ENCODE measurements at places on chromosomes 1 and 21.

DNA sequence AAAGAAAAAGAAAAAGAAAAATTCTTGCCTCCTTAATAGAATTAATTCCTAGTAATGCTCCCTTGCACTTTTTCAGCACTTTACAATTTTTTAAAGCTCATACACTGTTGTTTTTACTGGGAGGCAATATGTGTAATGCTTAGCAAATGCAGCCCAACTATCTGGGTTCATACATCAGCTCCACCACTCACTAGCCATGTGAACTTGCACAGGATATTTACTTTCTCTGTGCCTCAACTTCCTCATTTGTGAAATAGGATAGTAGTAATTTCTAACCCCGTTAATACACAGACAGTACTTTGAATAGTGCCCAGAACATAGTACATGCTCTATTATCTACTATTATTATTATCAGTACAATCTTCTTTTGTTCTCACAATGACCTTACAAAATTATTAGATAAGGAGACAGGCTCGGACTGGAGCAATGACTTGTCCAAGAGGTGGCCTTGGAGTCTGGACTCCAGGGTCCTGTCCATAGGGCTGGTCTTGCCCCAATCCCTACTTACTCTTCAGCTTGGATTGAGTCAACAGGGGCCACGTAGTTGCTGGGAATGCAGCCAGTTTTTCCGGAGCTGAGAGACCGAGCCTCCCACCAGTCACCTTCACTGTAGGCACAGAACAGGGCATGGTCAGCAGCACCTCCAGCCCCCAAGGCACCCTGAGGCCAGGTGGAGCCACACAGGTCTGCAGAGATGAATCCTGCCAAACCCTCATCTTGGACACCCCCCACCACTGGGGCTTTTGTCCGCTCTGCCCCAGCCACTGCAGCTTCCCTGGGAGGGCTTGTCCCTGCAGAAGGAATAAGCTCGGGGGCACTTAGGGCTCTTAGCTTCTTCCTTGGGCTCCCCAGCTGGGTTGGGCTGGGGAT lies 13.7 kb downstream of the FGR start:
- DNase-seq: no peak
- H3K4me3 ChIP-seq: no peak overlapping the region
- H3K27ac ChIP-seq: no peak overlapping the region
- peaks cover 40% of the 10 kb centered on the region for H3K4me1 ChIP-seq

DNA sequence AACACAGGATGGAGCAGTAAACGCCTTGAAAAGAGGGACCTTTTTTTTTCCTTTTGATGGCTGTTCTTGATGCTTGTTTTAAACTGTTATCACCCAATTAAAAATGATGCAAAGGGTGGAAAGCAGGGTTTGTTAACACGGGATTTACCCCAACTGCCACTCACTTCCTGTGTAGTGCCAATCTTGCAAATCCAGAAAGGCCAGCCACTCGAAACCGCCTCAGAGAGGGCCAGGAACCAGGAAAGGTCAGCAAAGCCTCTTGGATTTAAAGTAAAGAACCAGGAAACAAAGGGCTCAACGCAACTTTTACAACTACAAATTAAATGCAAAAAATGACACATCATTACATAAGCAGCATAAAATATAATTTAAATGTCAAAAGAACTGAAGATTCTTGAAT lies 347.4 kb downstream of the PDE4B start:
- H3K4me3 ChIP-seq: no peak overlapping the region
- H3K4me1 ChIP-seq: peaks cover 4% of the 10 kb centered on the region
- DNase-seq: no peak
- peaks cover 9% of the 10 kb centered on the region for H3K27me3 ChIP-seq
- H3K36me3 ChIP-seq: no peaks in the 10 kb centered on the region
- no peak overlapping the region for H3K27ac ChIP-seq

- H3K36me3 ChIP-seq: no peaks in the 10 kb centered on the region
- H3K4me3 ChIP-seq: no peak overlapping the region
- H3K27ac ChIP-seq: no peak overlapping the region
- no peaks in the 10 kb centered on the region for H3K27me3 ChIP-seq
Observed at GRCh38 chr1:187067160-187067559, 238.4 kb downstream of the PLA2G4A start.

GRCh38 chr1:109304226-109304920 lies 2.4 kb downstream of the MYBPHL start:
- H3K27ac ChIP-seq: no peak overlapping the region
- no peaks in the 10 kb centered on the region for H3K36me3 ChIP-seq
- no peaks in the 10 kb centered on the region for H3K4me1 ChIP-seq
- no peak for DNase-seq

DNA sequence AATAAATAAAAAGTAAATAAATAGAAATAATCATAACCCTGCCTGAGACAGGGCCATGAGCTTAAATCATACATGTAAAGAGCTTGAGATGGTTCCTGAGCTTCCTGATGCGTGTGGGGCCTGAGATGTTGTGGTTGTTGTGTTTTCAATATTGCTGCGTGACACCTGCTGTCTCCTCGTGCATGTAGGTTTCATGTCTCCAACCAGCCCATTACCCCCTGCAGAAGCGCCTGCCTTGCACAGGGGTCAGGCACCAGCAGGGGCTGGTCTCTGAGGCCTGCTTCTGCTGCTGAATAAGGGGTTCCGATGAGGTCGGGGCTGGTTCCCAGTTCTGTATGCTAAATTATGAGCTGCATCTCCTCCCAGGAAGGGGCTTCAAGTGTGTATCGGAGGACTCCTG lies 15.9 kb downstream of the UMODL1 start:
- H3K27ac ChIP-seq: no peak overlapping the region
- no peak overlapping the region for H3K4me3 ChIP-seq
- DNase-seq: no peak

GRCh38 chr1:30300669-30301068 lies 422.7 kb downstream of the MATN1 start:
- H3K4me1 ChIP-seq: no peaks in the 10 kb centered on the region
- no peaks in the 10 kb centered on the region for H3K36me3 ChIP-seq
- H3K27ac ChIP-seq: no peak overlapping the region
- no peak for DNase-seq

- DNase-seq: no peak
- H3K27me3 ChIP-seq: no peaks in the 10 kb centered on the region
- H3K4me3 ChIP-seq: no peak overlapping the region
- H3K36me3 ChIP-seq: no peaks in the 10 kb centered on the region
- peaks cover 8% of the 10 kb centered on the region for H3K4me1 ChIP-seq
Observed at GRCh38 chr1:8249838-8250237, 68.1 kb upstream of the SLC45A1 start.

DNA sequence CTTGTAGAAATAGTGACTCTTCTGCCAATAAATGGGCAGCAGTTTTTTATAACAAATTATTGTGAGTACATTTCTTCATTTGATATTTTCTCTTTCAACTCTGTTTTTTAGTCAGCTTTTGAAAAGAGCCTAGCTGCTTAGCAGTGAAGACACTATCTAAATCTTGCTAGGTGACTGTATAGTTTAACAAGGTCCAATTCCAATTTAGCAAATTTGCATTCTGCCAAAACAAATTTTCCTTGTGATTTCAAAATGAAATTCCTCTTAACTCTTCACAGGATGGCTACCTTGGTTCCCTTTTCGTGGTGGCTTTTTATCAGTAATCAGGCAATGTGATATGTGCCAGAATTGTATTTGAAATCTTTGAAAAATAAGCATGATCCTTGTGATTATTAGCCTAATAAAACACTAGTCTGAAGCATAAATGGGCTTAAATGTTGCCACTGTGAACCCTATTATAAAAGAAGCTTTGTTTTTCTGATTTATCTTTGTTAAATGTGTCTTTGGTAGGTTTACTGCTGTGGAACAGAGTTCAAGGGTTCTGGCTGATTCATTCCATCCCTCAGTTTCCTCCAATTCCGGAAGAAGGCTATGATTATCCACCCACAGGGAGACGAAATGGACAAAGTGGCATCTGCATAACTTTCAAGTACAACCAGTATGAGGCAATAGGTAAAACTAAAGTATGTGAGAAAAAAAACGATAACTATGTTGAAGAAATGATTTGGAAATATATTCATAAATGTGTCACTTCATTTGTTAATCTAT lies 12.2 kb downstream of the DNASE2B start:
- no peak for DNase-seq
- no peak overlapping the region for H3K4me3 ChIP-seq

DNA sequence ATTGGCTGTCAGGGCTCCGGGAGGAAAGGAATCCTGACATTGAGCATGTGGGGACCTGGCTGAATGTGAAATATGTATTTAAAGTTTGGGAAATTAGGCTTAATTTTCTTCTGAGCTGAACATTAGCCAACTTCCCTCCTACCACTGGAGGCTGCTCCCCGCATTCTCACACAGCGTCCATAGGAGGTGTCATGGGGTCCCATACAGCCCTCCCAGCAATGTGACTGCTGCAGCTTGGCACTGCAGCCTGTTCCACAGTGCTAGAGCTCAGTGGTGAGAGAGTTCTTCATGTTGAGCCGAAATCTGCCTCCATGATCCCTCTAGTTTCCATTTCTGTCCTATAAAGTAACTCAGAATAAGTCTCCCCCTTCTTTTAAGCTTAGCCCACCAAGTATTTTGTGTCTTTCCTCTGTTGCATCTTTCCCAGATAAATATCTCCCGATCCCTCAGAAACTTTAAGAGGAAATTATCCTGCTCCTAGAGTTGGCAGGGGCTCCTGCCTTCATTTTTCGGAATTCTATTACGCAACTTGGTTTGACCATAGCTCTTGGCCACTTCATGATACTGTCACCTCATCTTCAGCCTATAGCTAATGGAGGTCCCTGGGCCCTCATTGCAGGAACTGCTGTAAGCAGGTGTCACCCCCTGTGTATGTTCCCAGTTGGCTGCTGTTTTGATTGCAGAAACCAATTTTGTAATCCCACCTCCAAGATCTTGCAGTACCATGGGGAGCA lies 2.0 kb downstream of the FCRL6 start:
- no peak overlapping the region for H3K27ac ChIP-seq
- H3K4me3 ChIP-seq: no peak overlapping the region
- peaks cover 11% of the 10 kb centered on the region for H3K4me1 ChIP-seq
- DNase-seq: no peak

GRCh38 chr1:248306103-248306502 lies 2.9 kb upstream of the OR2T12 start:
- H3K27ac ChIP-seq: no peak overlapping the region
- no peak overlapping the region for H3K4me3 ChIP-seq
- no peaks in the 10 kb centered on the region for H3K36me3 ChIP-seq
- no peak for DNase-seq
- H3K27me3 ChIP-seq: no peaks in the 10 kb centered on the region
- no peaks in the 10 kb centered on the region for H3K4me1 ChIP-seq

- DNase-seq: no peak
- no peaks in the 10 kb centered on the region for H3K27me3 ChIP-seq
- H3K4me3 ChIP-seq: no peak overlapping the region
Observed at GRCh38 chr1:2477309-2477708, 1.2 kb downstream of the PLCH2 start.

- H3K4me3 ChIP-seq: no peak overlapping the region
- no peaks in the 10 kb centered on the region for H3K36me3 ChIP-seq
- DNase-seq: no peak
- no peak overlapping the region for H3K27ac ChIP-seq
- H3K27me3 ChIP-seq: peaks cover 2% of the 10 kb centered on the region
Observed at GRCh38 chr1:173393659-173394000, 83.5 kb upstream of the PRDX6 start.

DNA sequence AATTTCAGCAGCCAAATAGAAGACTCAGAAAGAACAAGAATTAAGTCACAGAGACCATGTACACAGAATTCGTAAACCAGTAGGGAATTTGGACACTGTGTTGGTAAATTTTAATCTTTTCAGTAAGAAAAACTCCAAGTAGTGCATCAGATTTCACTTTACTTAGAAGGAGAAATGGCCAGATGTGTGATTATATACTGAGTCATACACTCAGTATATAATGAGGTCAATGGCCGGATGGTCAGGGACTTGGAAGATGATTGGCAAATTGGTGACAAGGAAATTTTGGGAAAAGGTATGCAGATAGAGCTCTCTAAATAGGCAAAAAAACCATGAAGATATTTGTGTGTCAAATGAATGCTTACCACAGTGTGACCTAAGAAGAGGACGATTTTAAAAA lies 399.8 kb upstream of the LRRC7 start:
- no peaks in the 10 kb centered on the region for H3K27me3 ChIP-seq
- H3K4me1 ChIP-seq: no peaks in the 10 kb centered on the region
- H3K4me3 ChIP-seq: no peak overlapping the region
- DNase-seq: no peak
